T-helper 17 cell (primary cell): ENCODE measurements at places on chromosomes 3 and 15. TPM values are rescaled to one million over a fixed set of nuclear protein-coding genes. Genes with fewer than 3 reads are reported as not detected.

The SERINC4 gene
- not detected for total RNA-seq

The TMOD2 gene
- total RNA-seq: 9.5 TPM

The FXR1 gene
- 130 TPM for total RNA-seq

The CYP8B1 gene
- not detected for total RNA-seq

The RLBP1 gene
- total RNA-seq: not detected

DNA sequence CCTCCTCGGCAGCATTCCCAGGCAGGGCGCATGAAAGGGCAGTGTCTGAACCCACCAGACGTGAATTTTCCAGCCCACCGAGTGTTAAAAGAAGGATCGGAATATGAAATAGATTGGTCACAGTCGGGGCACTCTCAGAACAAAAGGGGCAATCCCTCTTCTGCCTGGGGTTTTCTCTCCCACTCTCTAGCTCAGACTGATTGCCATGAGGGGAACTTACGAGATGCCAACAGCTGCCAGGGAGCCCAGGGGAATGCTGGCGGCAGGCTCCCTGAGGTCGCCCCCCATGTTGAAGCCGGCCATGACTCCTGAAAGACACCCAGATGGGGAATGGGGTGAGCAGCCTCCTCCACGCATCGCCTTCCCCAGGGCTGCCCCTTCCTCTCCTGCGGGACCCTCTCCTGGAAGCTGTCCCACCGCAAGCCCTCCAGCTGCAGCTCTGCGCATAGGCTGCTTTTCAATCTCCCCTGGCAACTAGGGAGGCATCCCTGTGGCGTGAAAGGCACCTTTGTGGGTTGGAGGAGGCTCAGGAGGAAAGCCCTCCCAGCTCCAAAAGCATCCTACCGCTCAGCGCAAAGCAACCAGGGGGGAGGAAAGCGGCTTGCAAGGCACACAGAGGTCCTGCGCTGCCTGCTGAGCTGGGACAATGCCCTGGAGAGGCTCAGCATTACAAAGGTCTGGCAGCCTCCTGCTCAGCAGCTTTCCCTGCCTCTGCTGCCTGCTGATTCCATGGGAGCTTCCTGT is 64.8 kb upstream of the HEG1 start:
- no peak for DNase-seq

DNA sequence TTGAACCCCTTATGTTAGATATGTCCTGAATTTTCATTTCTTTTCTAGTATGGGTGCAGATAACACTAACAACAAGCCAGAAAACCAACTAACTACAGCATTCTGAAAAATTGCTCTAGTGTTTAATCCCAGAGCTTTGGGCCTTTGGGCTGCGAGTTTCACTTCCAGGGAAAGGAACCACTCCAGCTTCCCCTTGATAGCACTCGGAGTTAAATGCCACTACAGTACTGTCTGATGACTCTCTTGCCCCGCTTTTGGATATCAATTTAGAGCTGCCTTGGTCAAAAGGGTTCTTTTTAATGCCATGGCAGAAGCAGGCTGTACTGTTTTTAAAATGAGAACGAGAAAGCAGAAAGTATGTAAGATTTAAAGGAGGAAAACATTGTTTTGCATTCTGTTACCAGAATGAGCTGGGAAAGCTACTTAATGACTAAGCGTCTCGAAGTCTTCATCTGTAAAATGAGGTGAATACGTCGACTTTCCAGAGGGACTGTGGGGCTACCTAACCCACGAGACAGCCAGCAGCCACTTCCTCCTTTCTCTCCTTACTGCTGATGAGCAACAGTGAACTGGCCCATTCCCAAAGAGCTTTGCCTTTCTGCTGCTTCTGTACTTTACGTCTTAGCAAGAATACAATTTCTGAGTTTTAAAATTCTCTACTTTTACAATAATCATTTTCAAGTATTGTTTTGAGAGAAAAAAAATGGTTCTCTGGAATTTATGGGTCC is 299.3 kb upstream of the LYSMD4 start:
- no peak for DNase-seq

- DNase-seq: no peak
Measured at GRCh38 chr3:187743195-187744141, 1.8 kb downstream of the BCL6 start.

GRCh38 chr15:87556886-87557285 is 699.7 kb downstream of the NTRK3 start:
- no peak for DNase-seq

DNA sequence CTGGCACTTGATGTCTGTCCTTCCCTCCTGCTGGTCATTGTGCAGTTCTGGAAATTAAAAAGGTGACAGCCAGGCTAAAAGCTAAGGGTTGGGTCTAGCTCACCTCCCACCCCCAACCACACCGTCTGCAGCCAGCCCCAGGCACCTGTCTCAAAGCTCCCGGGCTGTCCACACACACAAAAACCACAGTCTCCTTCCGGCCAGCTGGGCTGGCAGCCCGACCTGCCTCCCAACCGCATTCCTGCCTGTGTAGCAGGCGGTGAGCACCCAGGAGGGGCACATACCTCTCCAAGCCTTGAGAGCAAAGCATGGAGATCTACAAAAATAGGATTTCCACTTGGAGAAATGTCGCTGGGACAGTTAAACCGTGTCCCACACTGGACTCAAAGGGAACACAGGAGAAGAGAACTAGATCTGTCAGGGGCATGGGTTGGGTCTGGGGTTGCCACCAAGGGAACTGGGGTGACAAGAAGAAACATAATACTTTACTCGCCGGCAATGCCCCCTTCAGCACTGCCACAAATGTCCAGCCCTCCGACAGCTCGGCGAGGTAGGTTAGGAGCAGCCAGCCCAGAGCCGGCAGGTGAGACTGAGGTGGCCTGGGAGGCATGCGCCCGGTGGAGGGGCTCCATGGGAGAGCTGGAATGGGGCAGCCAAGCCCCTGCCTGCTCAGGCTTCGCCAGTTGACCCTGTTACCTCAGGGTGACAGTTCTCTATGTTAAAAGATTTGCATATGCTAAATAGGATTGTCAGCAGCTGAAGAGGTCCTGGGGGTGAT is 52.2 kb downstream of the EXOG start:
- DNase-seq: no peak

DNA sequence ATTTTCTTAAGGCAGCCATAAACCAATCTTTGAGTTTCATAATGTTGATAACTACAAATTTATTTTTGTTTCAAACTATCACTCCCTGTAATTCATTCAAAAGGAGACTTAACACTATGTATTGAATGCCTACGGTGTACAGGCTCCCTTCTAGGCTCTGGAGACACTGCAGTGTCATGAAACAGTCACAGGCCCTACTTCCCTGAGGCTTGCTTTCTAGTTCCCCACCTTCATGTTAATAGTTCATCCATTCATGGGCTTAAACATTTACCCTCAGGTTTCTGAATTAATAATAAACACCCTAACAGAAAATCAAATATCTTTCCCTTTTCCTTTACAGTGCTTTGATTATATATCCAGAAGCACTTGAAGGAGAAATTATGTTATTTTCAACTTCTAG is 168.7 kb downstream of the CHL1 start:
- no peak for DNase-seq

DNA sequence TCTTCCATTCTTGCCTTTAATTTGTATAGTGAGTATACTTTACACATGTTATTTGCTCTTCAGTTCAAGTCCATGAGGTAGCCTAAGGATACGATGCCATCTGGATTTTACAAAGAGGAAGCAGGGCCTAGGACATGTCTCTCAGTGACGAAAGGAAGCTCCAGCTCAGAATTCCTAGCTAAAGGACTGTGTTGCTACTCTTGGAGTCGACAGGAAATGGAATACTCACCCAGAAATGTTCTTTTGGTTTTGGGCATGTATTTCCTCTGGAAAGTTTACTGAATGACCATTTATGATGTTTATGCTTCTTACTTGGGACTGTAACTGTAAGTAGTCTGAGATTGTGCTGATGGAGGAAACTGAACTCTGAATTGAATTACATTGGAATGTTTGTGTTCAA is 12.5 kb downstream of the OXNAD1 start:
- no peak for DNase-seq

GRCh38 chr15:65789759-65790425 is 2.2 kb downstream of the DENND4A start:
- no peak for DNase-seq

- DNase-seq: no peak
Measured at GRCh38 chr15:38504680-38505467, 50.9 kb downstream of the FAM98B start.

DNA sequence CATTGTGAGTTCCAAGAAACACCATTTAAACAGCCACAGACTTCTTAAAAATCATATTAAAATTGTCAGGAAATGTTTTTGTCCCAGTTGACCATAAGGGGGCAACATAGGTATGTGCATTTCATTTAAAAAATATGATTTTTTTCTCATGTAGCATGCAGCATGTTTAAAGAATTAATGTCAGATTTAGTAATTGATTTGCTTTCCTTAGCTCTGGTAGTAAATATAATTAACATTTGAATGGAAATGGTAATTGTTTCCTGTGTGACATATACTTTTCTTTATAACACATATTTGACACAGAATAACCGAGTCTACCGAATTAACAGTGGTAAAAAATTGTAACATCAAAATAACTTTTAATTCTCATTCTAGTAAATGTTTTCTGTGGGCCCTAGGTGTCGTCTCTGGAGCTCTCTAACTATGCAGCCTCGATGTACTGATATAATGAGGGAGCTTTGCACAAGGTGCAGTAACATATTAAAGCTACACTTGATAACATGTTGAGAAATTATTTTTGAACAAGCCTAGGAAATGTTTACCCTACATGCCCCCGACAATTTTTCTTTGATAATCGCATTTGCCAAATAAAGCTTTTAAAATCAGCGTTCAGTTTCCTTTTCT is 34.9 kb downstream of the NXPE3 start:
- no peak for DNase-seq

GRCh38 chr15:56919609-56920366 is 1.3 kb downstream of the TCF12 start:
- DNase-seq: peak; percentile 12

GRCh38 chr15:63080634-63081250 is 38.2 kb downstream of the TPM1 start:
- no peak for DNase-seq

GRCh38 chr3:42419563-42419962 is 9.2 kb upstream of the LYZL4 start:
- no peak for DNase-seq

GRCh38 chr3:108538083-108538482 is 27.7 kb upstream of the MYH15 start:
- no peak for DNase-seq

GRCh38 chr3:82462977-82463376 is 701.5 kb upstream of the GBE1 start:
- DNase-seq: no peak

GRCh38 chr15:96428742-96429141 is 98.2 kb downstream of the NR2F2 start:
- no peak for DNase-seq

DNA sequence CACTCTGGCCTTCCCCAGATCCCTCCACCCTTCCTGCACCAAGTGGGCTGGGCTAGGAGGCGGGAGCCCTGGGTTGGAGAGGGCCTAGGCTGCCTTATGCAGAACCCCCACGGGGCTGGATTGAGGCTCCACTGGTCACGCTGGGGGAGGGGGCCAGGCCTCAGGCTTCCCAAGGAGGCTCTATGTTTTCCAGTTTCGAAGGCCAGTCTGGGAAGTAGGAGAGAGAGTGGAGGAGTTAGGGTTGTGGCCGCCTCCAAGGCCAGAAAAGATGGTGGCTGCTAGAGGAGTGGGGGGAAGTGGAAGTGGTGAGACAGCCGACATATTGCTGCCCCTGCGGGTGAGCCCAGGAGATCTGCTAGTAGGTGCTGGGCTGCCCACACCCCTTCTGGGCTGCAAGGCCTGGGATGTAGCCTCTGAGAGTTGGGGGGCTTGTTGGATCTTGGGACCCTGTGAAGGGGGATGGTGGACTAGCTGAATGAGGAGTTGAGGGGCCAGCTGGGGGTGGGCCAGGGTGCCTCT is 1.2 kb downstream of the GNAI2 start:
- DNase-seq: no peak

DNA sequence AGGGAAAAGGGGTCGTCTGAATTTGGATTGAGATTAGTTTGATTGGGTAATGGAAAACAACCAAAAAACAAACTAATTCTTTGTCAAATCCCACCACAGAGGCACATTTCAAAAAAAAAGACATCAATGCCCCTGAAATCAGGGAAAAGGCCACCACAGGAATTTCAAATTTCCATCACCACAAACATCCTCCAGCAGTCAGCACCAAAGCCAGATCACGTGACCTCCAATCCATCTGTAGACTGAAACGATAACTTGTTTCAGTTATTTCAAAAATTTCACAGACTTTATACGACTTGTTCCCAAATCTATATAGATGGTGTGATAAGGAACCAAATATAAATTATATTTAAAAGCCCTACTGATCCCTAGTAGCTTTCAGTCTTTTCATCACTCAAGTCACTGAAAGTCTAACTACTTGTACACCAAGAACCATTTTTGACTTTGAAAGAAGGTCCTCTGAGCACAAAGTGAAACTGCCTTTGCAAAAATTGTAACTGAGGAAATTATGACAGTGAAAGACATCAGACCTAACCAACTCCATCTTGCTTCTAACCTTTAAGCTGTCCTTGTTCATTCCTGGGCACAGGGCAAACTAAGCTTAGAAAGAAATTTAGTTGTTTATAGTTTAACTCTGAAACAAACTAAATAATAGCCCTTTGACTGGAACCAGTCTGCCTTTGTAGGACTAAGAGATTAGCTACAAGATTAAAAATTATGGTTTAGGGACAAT is 48.1 kb upstream of the PLCL2 start:
- DNase-seq: no peak

DNA sequence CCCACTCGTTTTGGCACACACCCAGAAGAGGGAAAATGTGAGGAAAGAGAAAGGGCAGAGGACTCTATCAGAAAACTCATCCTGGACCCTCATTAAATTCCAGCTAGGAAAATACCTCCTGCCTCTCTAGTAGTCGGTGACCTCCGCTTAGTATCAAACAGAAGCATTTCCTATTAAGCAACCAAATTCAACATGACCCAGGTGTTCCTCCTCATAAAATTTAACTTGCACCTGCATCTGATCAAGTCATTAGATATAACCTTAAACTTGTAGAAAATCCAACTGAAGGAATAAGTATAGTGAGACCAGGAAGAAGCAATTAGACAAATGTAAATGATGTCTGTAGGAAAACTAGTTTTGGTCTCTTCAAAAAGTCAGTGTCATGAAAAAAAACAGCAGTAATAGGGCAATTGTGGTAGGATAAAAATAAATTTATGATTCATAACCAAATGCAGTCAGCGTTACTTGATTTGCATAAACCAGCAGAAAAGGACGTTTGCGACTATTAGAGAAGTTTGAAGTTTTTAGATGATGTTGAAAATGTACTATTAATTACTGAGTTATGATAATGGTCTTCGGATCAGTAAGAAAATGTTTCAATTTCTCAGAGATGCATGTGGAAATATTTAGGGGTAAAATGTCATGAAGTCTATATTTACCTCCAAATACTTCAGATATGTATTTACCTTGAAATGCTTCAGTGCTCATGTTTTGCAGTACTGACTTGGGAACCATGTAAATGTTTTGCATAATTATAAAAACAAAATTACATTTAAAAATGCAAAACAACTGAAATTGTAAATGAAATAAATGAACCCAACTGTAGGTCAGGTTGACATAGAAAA is 44.6 kb downstream of the LDHAL6B start:
- no peak for DNase-seq

- DNase-seq: no peak
Measured at GRCh38 chr15:36172955-36173354, 406.5 kb upstream of the CDIN1 start.

- no peak for DNase-seq
Measured at GRCh38 chr15:38088971-38089370, 154.5 kb downstream of the TMCO5A start.

GRCh38 chr15:29668120-29668602 is 154.1 kb downstream of the TJP1 start:
- no peak for DNase-seq
